Esophagus squamous epithelium (tissue), 5 donors: ENCODE measurements at places on chromosomes 6 and 20.

DNA sequence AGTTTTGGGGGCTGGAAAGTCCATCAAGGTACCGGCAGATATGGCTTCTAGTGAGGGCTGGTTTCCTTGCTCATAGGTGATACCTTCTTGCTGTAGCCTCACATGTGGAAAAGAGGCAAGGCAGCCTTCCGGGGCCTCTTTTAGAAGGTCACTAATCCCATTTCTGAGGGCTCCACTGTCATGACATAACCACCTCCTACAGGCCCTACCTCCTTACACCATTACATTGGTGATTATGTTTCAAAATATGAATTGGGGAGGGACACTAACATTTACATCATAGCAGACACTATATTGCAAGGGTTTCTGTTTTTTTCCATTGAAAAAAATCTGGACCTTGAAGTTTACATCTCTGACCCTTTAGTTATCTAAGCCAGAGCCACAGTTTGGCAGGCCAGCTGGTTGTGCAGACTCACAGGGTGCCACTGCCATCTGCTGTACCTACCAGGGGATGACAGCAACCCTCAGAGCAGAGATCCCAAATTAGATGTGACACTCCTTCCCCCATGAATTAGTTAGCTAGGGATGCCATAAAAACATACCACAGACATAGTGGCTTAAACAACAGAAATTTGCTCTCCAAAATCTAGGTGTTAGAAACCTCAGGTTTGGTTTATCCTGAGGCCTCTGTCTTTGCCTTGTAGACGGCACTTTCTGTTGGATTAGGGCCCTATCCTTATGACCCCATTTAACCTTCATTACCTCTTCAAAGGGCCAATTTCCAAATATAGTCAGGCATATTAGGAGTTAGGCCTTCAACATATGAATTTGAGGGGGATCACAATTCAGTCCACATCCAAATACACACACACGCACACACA, 166.4 kb upstream of the RNF217 start:
- DNase-seq = no peak

DNA sequence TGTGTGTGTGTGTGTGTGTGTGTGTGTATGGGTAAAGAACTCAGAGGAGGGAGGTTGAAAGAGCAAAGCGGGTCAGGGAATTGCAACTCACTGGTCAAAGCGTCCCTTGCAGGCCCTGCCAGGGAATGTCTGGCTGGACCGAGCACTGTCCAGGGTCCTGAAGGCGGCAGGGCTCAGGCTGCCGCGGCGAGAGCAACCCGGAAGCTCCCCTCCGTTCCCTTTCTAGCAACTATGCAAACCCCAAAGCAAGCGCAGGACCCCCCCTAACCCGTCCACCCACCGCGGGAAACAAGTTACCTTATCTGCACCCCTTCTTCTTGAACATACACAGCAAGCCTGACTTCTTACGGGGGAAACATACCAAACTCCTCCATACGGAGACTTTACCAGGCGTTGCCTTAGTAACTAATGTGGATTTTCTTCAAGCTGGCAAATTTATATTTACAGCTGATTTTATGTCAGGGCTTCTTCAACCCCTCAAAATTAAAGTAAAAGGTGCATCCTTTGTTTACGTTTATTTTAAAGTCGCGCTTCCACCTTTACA, 538 bp upstream of the GRM1 start:
- no peak for DNase-seq

- no peak for DNase-seq
Measured at GRCh38 chr20:29689411-29690225, 1567.8 kb upstream of the DEFB115 start.

- no peak for DNase-seq
Measured at GRCh38 chr6:1163501-1163900, 148.4 kb upstream of the FOXQ1 start.

- DNase-seq = no peak
Measured at GRCh38 chr6:14501240-14501639, 383.7 kb downstream of the CD83 start.

DNA sequence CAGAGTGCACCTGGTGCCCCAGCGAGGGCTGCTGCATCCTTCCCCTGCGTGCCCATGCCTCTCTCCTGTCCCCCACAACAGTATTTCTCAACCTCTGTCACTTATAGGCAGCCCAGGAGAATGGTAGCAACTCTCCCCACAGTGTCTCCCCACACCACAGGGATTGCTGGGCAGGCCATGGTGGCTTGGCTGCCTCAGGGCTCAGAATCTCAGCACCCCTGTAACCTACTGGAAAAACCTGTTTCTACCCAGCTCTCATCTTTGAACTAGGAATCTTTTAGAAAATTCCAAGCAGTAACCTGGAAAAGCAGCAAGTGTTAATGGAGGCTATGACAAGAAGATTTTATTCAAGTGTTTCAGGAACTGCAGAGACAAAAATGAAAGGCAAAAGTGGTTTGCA, 38.0 kb downstream of the CD164 start:
- no peak for DNase-seq

GRCh38 chr6:154243793-154244750, 112.5 kb downstream of the IPCEF1 start:
- DNase-seq = no peak

GRCh38 chr6:84361372-84362192, 134.1 kb upstream of the CEP162 start:
- DNase-seq = no peak

- DNase-seq = no peak
Measured at GRCh38 chr20:8722277-8722928, 346.5 kb upstream of the PLCB4 start.

GRCh38 chr20:21862259-21862946, 156.9 kb downstream of the PAX1 start:
- DNase-seq = no peak

- DNase-seq = no peak
Measured at GRCh38 chr6:12911427-12911826, 194.9 kb downstream of the PHACTR1 start.

DNA sequence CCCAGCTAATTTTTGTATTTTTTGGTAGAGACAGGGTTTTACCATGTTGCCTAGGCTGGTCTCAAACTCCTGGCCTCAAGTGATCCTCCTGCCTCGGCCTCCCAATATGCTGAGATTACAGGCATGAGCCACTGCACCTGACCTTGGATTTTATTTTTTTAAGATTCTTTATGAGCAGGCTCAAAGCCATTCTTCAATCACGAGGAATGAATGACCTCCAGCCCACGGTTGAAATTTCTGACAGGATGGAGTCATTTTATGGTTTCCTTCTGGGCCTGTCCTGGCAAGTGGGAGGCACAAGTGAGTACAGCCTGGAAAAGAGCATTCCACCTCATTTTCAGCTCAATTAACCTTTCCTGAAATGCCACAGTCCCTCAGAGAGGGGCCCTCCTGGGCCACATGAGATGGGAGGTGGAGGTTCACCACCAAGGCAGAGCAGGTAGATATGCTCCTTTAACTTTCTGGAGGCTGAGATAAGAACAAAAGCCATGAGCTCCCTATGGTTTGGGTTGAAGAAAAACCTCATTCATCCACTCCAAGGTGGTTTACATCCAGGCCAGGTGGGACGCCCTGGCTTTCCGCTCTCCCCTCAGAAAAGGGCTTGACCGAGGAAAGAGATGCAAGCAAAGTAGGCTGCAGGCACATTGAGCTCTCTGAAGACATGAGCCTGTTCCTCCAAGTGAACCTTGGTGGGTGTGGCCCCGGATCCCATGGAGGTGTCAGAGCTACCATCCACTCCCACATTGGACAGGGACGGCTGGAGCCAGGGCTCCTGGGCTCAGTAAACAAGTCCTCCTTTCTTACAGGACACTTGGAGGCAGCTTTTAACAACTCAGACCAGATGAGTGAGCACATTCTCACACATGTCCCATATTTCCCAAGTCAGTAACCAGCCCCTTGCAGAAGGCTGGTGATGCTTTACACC, 208.5 kb upstream of the SSTR4 start:
- no peak for DNase-seq

- DNase-seq = no peak
Measured at GRCh38 chr6:89144354-89144906, 1.4 kb upstream of the PM20D2 start.

DNA sequence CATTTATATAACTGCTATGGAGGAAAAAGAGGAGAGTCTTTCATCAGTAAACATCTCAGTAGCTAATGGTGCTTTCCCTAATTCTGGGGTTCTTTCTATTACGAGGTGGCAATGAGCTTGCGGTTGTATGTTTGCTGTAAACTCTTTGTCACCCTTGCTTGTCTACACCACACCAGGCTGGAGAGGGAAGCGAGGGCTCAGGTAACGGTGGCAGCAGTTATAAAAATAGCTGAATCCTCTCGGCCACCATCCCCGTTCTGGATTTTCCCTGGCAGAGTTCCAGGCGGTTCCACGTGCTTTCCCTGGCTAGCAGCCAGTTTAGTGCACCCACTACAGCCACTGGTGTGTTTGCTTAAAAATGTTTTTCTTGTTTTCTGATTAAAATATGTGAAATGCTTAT, 39.0 kb downstream of the MAS1 start:
- no peak for DNase-seq

GRCh38 chr20:51889466-51889865, 87.1 kb upstream of the SALL4 start:
- no peak for DNase-seq

- DNase-seq = no peak
Measured at GRCh38 chr6:70668499-70668812, 773 bp downstream of the SMAP1 start.

DNA sequence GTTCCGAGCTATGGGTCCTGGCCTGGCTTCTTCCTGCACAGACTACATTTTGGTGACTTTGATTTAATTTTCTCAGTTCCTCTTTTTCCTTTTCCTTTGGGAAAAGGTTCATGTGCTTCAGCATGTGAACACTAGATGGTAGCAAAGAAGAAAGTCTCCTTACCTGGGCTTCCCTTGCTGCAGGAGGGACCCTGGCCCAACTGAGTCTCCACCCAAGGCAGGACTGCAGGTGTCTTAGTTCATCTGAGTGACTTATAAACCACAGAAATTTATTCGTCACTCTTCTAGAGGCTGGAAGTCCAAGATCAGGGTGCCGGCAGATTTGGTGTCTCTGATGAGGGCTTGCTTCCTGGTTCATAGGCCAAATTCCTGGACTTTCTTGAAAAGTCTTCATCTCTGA, 163.2 kb downstream of the SYCP2 start:
- no peak for DNase-seq

DNA sequence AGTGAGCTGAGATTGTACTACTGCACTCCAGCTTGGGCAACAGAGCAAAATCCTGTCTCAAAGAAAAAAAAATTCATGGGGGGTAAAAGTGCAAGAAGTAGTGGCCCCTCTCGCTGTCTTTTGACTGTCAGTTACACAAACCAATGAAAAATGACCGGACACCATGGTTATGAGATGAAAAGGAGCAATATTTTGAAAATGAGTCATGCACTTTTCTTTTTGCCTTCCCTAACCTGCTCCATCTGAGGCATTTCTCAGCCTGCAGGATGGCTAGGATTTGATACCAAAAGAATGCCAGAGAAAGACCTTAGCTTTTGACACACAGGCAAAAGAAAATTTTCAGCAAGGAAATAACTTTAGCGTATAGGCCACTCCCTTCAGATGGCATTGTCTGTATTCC, 181.7 kb upstream of the ARID1B start:
- no peak for DNase-seq

DNA sequence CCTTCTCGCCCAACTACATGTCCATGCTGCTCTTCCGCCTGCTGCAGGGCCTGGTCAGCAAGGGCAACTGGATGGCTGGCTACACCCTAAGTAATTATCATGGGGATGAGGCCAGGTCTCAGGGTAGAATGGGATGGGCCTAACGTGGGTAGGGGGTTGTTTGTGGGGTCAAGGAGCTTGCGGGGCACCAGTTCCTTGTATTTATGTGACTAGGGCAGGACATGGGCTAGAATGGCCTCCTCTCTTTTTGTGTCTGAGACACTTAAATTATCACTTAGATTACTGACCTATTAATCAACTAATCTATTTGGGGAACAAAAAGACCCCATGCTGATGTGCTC, 10.7 kb downstream of the SLC22A1 start:
- DNase-seq = no peak

GRCh38 chr20:3710011-3710466, 2.4 kb downstream of the SIGLEC1 start:
- no peak for DNase-seq

- no peak for DNase-seq
Measured at GRCh38 chr6:131683479-131683878, 17.7 kb downstream of the OR2A4 start.

- DNase-seq = no peak
Measured at GRCh38 chr20:33030076-33030475, 1.4 kb upstream of the BPIFB6 start.

DNA sequence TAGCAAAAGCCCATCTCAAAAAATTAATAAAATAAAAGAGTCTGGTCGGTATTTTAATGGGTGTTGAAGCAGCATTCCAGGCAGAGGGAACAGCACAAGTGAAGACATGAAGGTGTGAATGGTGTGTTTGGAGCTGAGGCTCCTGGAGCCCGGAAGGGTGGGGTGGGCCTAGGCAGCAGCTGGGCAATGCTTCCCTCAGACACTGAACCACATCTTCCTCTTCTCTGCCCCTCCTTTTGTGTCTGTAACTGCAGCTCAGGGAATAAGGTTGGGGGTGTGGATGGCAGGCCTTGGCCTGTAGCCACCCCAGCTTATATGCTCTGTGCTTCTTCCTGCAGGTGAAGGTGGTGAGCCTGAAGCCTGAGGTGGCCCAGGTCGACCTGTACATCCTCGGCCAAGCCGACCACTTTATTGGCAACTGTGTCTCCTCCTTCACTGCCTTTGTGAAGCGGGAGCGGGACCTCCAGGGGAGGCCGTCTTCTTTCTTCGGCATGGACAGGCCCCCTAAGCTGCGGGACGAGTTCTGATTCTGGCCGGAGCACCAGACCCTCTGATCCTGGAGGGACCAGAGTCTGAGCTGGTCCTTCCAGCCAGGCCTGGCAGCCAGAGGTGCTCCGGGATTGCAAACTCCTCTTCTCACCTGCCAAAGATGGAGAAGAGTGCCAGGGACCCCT, 26.6 kb downstream of the POFUT1 start:
- DNase-seq = no peak

DNA sequence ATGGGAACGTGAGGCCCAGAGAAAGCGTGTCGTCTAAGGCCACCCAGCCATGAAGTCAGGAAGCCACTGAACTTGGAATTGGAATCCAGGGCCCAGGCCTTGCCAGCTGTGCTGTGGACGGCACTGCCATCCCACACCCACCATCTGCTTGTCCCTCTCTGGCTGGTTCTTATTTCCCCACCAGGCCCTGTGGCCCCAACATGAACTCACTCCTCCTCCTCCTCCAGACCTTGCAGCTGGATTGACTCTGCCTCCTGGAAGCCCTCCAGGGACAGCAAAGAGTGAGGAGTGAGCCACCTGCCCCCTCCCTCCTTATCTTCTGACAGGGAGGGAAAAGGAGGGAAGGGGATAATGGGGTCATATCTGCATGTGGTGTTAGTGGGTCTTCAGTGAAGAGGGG, 16.0 kb upstream of the IP6K3 start:
- DNase-seq = no peak

DNA sequence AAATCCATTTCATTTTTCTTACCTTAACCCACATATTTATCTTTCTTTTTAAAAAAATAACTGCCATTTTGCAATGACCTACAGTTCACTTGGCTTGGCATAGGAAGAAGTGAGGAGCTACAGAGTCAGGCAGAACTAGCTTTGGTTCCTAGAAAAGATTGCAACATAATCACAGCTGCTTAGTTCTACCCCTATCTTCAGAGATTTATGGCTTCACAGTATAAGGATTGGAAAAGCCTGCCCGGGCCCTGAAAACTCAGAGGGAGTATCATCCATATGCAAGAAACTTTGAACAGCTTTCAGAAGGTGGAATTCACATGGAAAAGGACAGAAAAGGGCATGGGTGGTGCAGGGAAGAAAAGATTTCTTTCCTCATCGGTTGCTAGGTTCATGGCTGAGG, 774.3 kb upstream of the CHD6 start:
- DNase-seq = no peak

- DNase-seq = no peak
Measured at GRCh38 chr6:105087571-105088211, 92.1 kb downstream of the POPDC3 start.

- no peak for DNase-seq
Measured at GRCh38 chr6:73308712-73309534, 45.2 kb downstream of the DPPA5 start.
